Calu3 (cell line): ENCODE measurements at places on chromosomes 13 and 19. TPM values are rescaled to one million over a fixed set of nuclear protein-coding genes. Genes with fewer than 3 reads are reported as not detected.

Gene COX7A1
- not detected in 2 replicates for total RNA-seq

Gene ZNF283
- total RNA-seq, result 12.9 and 13.9 TPM in 2 replicates

DNA sequence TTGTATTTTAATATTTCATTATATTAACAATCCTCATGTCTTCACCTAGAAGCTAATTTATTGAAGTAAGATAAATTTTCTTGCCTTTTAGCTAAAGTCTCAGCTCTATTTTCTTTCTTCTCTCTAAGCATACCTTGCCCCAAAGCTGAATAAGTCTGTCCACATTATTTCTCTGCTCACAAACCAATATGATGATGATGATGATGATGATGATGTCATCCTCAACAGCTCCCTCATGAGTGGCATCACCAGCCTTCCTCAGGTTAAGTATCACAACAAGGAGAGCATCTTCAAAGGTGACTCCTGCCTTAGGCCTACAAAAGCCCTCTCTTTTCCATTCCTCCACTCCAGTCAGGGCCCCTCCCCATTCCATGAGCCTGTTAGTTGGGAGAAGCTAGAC is 31.9 kb upstream of the ATP12A start:
- no peak for DNase-seq

- no peak for DNase-seq
Observed at GRCh38 chr13:88461272-88462009, 790.3 kb downstream of the SLITRK5 start.

- no peak for DNase-seq
Observed at GRCh38 chr19:3958836-3959765, 11.8 kb downstream of the DAPK3 start.

- DNase-seq, result no peak
Observed at GRCh38 chr13:98528663-98529064, 48.2 kb downstream of the STK24 start.

GRCh38 chr19:11203194-11204075 is 6.1 kb upstream of the KANK2 start:
- peak; percentile 69 for DNase-seq

DNA sequence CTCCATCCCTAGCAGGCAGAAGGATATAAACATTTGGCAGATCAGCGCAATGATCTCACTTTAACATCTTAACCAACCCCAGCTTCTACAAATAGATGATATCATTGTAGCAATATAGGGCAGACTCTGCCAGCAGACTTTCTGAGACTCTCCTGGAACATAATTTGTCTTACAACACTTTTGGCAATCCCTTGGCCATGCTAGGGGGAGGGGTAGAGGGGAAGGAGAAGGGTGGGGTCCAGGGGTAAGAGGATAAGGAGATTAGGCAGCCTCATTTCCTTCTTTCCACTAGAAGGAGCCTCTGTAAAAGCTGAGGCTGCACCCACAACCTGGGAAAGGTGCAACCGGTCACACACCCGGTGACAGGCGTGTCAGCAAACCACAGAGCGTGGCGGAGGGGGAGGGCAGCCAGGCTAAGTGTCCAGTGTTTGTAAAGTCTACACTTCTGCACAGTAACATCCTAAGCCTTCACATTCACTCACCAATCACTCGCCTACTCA is 8.7 kb upstream of the UBAC2 start:
- no peak for DNase-seq

DNA sequence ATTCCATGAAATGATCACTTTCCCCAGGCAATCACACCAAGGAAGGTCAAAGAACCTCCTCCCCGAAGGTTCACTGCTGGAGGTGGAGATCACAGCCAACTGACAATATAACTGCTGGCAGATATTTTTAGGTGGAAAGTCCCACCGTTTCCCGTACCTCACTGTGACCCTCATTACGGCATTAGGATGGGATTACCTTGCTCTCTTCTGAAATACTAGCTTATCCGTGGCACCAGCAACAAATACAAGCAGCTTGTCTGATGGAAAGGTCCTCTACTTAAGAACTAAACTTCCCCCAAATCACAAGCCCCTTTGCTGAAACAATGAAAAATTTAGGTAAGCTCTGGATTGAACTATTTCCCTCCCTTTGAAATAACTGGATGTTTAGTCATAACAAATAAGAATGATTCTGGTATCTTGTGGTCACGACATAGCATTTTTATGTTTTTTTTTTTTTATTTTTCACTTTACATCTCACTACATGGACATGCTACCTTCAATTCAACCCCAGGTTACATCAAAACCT is 178.9 kb downstream of the COL4A1 start:
- DNase-seq, result no peak

- no peak for DNase-seq
Observed at GRCh38 chr19:51410950-51411748, 6.3 kb downstream of the SIGLEC10 start.

- no peak for DNase-seq
Observed at GRCh38 chr19:49428547-49429451, 3.6 kb downstream of the GFY start.

DNA sequence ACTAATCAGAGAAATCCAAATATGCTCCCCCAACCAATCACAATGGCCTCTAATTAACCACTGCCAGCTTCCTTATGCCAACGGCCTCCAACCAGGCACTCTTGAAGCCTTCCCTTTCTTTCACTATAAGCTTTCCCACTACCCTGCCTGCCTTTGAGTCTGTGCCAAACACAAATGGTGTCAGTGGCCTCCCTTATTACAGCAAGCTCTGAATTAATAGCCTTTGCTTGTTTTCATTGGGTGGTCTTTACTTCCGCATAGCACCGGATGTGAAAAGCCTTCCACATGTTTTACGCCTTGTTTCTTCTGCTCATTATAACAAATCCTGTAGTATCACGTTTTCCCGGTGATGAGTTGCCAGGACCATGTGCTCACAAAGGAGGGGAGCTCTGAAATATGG is 1.4 kb upstream of the EDDM13 start:
- DNase-seq, result no peak
